GM12864 (cell line): ENCODE measurements at places on chromosomes 1 and 21.

GRCh38 chr1:17307329-17307728 lies 668 bp upstream of the PADI4 start:
- no peak for DNase-seq

DNA sequence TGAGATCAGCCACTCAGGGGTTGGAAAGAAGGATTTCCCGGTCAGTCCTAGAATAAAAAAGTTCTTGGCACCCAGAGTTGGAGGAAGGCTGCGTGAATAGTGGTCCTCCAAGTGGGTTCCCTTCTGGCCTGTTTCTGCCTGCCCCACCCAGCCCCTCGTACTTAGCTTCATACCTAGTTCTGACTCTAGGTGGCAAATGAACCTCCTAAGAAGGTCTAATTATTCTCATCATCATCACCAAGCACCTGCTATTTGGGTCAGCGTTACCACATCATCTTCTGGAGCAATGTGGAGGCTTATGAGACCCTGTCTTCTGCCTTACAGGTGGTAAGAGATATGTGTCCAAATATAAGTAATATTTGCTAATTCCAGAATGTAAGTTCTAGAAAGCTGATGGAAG lies 35.9 kb upstream of the NFASC start:
- no peak for DNase-seq

- peak; percentile 86 for DNase-seq
These were observed at the start of gene KLHL20 for GRCh38 chr1:173714759-173715537. KLHL20 (plus strand) TSS chr1:173714981; CDS start chr1:173716044, 1,063 bp downstream.

DNA sequence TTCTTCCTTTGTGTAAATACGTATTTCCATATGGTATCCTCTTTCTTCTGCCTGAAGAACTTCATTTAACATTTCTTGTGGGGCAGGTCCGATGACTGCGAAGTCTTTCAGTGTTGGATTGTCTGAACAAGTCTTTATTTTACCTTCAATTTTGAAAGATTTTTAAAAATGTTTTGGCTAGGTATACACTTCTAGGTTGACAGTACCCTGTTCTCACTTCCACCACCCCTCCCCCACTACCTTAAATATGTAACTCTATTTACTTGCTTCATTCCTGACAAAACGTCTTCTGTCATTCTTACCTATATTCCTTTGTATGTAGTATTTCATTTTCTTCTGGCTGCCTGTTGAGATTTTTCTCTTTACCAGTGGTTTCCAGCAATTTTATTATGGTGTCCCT lies 85.7 kb upstream of the ARTN start:
- no peak for DNase-seq

- DNase-seq = no peak
These were observed 61.0 kb upstream of the CSF1 start for GRCh38 chr1:109849655-109850054.

- DNase-seq = no peak
These were observed 29.3 kb upstream of the MAN1C1 start for GRCh38 chr1:25587290-25587689.

- no peak for DNase-seq
These were observed 8.3 kb downstream of the NEK2 start for GRCh38 chr1:211667065-211667617.

- no peak for DNase-seq
These were observed 85.2 kb downstream of the TRIM11 start for GRCh38 chr1:228321435-228321834.

GRCh38 chr1:41902159-41902577 lies 16.6 kb downstream of the HIVEP3 start:
- no peak for DNase-seq

- no peak for DNase-seq
These were observed 18.3 kb upstream of the HDAC1 start for GRCh38 chr1:32273391-32274208.

DNA sequence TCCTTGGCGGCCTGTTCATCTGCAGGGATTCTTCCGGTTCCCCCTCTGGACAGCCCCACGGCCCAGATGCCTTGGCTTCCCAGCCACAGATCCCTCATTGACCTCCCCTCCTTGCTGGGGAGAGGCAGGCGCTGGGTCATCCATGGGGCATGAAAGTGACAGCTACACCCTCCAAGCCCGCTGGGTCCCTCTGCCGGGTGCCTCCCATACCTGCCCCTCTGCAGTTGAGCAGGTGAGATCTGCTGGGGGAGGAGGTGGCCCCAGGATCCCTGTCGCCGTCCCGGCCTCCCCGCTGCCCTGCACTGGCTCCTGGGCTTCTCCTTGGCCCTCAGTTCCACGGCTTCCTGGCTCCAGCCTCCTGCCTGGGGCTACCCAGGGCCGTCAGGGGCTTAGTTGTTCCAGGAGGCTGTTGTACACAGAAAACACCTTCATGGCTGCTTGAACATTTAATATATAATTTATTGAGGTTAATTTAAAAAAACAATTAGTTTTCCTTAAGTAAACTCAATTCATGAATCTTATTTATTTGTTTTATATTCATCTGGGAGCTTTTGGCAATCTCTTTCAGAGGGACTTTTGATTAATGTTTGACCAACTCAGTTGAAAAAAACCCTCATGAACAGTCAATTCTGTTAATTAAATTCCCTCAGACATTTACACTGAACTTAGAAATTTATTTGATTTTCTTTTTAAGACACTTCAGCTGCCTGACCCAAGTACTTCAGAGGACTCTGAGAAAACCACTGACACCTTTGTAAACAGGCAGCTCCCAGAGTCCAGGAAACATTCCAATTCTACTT lies 67.6 kb upstream of the ABCG1 start:
- DNase-seq = no peak

DNA sequence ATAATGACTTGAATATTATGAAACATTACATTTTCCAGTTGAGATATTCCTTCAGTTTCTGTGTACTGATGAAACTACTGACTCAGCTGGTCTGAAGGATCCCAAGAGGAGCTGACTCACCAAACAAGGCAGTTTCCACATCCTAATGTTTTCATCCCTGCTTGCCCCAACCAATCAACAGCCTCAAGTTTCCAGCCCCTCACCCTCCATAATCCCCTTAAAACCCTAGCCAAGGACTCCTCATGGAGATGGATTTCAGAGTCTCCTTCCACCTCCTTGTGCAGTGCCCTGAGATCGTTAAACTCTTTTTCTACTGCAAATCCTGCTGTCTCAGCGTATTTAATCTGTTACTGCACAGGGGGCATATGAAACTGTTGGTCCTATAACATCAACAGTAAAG lies 83.1 kb upstream of the HAO2 start:
- no peak for DNase-seq

DNA sequence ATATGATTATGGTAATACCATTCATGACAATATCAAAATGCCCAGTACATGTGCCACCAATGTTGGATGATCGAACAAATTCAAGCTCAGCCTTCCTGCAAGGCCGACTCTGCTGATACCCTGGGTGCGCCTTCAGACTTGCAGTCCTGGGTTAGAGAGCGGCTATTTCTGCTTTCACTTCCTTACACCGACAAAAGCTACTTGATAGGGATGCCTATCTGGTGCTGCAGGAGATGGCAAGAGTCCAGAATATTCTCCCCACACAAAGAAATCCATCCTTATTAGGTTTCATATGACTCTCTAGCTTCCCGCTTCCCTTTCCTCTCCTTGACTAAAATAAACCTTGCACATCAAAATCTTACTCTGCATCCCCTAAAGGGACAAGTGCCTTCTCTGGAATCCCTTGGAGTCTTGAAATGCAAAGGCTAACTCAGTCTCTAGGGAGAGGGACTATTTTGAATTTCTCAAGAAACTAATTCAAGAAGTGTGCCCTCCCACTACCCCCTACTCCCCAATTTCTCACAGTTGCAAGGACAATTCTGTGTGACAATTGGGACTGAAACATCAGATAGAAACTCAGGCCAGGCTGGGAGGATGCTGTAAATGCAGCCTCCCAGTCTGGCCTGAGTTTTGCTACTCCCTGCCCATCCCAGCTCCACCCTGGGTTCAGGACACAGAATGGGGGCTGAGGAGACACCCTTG lies 103.1 kb upstream of the USP24 start:
- DNase-seq = no peak

DNA sequence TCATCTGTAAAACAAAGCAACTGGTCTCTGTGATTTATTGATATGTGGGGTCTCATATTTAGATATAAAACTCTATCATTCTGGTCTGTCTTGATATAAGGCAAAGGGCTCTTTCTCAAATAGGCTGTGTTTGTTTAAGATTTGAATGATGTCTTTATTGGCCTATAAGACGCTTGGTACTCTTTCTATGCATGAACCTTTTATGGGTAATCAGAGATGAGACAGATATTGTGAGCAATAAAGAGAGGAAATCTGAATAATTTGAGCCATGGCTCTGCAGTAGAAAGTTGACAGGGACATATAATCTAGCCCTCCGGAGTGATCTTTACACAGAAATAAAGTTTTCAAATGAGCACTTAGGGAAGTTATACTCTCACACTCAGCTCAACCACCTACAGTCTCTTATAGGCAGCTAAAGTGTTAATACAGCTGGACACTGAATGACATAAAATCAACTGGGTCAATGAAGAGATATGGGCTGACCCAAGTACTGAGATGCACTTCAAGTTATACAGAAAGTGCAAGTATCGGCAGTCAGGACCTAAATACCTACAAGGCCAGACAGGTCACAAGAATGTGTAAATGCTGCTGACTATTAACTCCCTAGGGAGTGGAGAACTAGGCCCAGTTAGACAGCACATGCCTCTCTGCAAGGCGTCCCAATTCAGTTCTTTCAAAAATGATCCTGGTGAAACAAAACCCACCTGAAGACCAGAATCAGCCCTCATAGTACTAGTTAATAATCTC lies 111.0 kb downstream of the PTPN14 start:
- no peak for DNase-seq

DNA sequence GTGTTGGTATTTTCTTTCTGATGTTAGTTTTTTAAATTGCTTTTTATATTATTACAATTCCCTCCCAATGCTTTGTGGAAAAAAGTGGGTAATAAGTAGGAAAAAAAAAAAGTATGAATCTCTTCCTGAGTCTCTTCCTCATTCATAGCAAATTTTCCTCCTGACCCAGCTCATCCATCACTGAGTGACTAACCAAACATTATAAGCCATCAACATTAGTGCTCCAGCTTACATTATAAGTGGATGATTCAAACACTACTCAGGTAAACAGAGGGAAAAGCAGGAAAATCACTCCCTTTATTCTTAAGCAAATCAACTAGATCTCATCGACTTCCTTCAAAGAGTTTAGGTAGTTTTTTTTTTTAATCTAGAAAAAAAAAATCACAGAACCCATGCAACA lies 15.4 kb upstream of the SAMD13 start:
- no peak for DNase-seq

DNA sequence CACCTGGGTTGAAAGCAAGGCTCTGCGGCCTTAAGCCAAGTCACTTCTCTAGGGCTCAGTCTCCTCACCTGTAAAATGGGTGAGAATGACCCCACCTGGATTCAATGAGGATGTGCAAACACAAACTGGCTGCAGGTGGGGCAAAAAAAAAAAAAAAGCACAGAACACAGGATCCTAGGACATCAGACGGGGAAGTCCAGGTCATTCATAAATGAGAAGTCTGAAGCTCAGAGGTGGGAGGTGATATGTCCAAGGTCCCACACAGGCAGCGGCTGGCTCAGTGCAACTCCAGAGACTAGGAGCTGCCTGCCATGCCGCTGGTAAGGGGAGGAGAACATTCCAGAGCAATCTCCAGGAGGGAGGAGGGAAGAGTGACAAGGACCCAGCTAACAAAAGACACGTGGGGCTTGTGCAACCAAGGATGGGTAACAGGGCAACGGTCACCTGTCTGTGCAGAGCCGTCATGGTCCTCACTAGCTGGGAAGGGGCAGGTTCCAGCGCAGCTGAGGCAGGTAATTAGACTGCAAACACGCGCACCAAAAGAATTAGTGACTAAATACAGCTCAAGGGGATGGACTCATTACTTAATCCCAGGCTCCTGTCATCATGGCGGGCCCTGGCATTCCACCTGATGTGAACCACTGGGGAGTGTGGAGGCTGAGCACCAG lies 19.5 kb downstream of the IFFO2 start:
- no peak for DNase-seq

- DNase-seq = peak; percentile 90
These were observed 64.0 kb downstream of the ITPKB start for GRCh38 chr1:226674892-226675714.

GRCh38 chr1:84152649-84153056 lies 8.6 kb downstream of the PRKACB start:
- peak; percentile 13 for DNase-seq

DNA sequence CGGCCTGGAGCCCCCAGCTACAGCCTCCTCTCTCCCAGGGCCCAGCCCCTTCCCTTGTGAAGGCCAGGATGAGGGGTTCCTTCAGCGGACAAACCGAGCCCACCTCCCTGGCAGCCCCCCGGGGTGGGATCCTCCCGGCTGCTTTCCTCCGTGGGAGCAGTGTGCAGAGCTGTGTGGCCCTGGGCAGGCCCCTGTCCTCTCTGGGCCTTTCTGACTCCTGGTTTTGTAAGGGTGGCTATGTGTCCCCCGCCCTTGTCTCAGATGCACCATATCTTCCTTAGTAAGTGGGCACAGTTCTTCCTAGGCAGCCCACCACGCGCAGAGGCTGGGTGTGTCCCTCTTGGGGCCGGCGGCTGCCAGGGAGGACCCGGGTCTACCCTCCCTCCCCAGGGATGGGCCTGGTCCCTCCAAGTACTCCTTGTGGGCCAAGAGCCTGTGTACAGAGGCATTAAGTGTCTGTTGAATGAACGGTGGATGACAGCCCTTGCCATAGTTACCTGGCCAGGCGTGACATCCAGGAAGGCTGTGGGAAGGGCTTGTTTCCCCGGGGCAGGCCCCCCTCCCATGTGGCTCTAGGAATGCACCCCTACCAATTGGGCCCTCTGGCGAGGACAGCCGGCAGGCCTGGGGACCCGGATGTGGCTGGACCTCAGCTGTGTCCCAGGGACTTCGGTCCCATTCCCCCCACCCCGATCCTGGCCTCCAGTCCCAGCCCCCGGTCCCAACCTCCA lies 3.8 kb downstream of the SMIM1 start:
- no peak for DNase-seq

DNA sequence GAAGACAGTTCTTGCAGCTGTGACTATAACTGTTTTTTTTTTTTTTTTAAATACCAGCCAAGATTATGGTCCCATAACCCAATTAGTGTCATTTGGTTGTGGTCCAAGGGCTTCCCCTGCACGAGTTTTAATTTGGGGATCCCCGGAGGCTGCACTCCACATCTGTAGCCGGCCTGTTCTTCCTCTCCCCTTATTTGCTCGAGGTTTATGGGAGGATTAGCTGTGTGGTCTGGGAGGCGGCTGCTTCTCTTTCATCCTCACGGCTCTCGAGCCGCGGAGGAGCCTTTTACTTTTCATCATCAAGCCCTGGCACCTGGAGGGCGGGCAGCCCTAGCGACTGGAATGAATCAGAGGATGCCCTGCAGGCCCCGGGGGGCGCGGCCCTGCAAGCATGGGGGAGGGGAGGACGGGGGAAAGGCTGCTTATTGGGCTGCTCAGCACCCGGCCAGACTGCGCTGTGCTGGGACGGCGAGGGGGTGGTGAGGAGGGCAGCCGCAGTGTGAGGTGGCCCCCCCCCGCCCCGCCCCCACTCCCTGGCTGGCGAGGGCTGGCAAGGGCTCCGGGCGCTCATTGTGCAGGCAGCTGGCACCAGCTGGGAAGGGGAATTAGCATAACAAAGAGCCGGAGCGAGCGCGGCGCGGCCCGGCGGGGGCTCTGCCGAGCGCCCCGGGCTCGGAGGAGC lies 18.5 kb downstream of the SERTAD4 start:
- no peak for DNase-seq
